Subcutaneous preadipocyte (primary cell): ENCODE measurements at places on chromosomes 3 and 15. TPM values are rescaled to one million over a fixed set of nuclear protein-coding genes. Genes with fewer than 3 reads are reported as not detected.

The TJP1 gene
- total RNA-seq = 37.1 and 67.6 TPM in 2 replicates

The RYR3 gene
- under 0.01 TPM in 1 of 2 replicates, not detected in the other for total RNA-seq

The STAB1 gene
- 0.20 and 1.8 TPM in 2 replicates for total RNA-seq

The TMEM212 gene
- not detected in 2 replicates for total RNA-seq

The NOX5 gene
- 0.20 and 0.37 TPM in 2 replicates for total RNA-seq
